ENCODE measurements at places on chromosomes 5 and 9. TPM values are rescaled to one million over a fixed set of nuclear protein-coding genes. Genes with fewer than 3 reads are reported as not detected.

GRCh38 chr5:38403406-38403805 lies 145.0 kb downstream of the EGFLAM start:
- H3K27ac ChIP-seq, result no peak overlapping the region
- no peaks in the 10 kb centered on the region for H3K27me3 ChIP-seq
- H3K4me3 ChIP-seq, result no peak overlapping the region
- DNase-seq, result no peak
- no peaks in the 10 kb centered on the region for H3K4me1 ChIP-seq

The GPRIN1 gene
- 0.22 TPM for total RNA-seq

The CLIC3 gene
- total RNA-seq, result 6.5 TPM

DNA sequence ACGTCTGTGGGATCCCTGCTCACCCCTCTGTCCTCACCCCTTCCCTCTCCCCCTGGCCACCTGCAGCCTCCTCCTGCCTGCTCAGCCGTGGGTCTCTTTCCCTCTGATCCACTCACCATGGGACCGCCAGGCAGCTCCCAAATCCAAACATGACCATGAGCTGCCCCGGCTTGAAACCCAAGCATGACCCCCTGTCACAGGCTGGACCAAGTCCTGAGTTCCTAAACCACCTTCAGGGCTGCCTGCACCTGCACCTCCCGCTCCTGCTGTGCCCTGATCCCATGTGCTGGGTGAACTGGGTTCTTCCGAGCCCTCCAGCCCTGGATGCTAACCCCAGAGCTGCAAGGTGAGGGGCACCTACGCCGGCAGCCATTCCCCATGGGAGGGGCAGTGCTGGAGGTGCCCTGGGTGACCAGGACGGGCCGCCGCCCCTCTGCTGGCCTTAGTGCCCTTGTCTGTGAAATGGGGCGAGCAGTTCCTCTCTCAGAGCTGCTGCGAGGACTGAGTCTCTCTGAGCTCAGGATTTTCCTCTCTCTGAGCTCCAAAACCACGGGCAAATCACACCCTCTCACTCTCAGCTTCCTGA lies 149.6 kb downstream of the GAPVD1 start:
- H3K4me3 ChIP-seq, result no peak overlapping the region
- DNase-seq, result no peak
- no peak overlapping the region for H3K27ac ChIP-seq
- H3K27me3 ChIP-seq, result no peaks in the 10 kb centered on the region

GRCh38 chr9:106798016-106798799 lies 64.8 kb upstream of the ZNF462 start:
- peaks cover 13% of the 10 kb centered on the region for H3K4me1 ChIP-seq
- H3K36me3 ChIP-seq, result no peaks in the 10 kb centered on the region
- H3K27me3 ChIP-seq, result no peaks in the 10 kb centered on the region

The TRIM41 gene
- 10.0 TPM for total RNA-seq

DNA sequence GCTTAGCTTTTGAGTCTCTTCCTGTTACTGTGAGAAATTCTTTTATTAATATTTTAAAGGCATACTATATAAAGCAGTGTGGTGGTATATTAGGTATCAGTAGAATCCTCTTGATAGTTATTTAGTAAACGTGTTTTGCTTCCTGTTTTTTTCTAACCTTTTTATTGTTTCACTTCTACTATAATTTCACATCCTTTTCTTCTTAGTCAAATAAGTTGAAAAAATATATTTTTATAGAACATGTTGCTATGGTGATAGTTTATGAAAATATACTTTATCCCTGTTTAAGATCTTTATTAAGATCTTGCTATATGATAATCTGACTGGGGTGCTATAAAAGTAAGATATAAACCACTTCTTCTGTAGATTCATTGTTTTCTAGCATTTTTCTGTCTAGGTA lies 2.1 kb downstream of the POLK start:
- H3K4me3 ChIP-seq, result no peak overlapping the region
- no peaks in the 10 kb centered on the region for H3K27me3 ChIP-seq
- no peak for DNase-seq
- no peaks in the 10 kb centered on the region for H3K36me3 ChIP-seq
- H3K4me1 ChIP-seq, result no peaks in the 10 kb centered on the region

The PFN3 gene
- total RNA-seq, result not detected

GRCh38 chr5:31161781-31162181 lies 31.7 kb upstream of the CDH6 start:
- no peaks in the 10 kb centered on the region for H3K4me1 ChIP-seq
- H3K36me3 ChIP-seq, result no peaks in the 10 kb centered on the region
- no peak overlapping the region for H3K27ac ChIP-seq
- no peak for DNase-seq
- H3K4me3 ChIP-seq, result no peak overlapping the region
- no peaks in the 10 kb centered on the region for H3K27me3 ChIP-seq

- H3K27ac ChIP-seq, result peak overlapping the region; percentile 91
- H3K4me3 ChIP-seq, result peak overlapping the region; percentile 86
- no peak for DNase-seq
- H3K36me3 ChIP-seq, result peaks cover 5% of the 10 kb centered on the region
- H3K27me3 ChIP-seq, result no peaks in the 10 kb centered on the region
- no peaks in the 10 kb centered on the region for H3K4me1 ChIP-seq
Measured at GRCh38 chr9:128371630-128372117, 500 bp downstream of the URM1 start.

The RNF183 gene
- total RNA-seq, result not detected

DNA sequence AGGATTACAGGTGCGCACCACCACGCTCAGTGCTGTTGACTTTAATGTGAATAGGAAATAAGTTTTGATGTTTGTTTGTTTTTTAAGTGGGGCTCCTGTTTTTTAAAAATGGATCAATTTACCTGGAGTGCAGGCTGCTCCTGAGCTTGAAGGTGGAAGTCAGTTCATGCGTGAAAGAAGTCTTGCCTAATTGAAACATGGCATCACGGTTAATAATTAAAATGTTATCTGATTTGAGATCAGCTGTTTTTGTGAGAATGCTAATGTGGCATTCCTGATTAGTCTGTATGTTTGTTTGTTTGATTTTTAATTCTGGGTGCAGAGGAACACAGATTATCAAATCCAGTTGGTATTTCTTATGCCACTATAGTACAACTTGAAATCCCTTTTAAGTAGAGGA lies 6.5 kb downstream of the SFXN1 start:
- no peaks in the 10 kb centered on the region for H3K4me1 ChIP-seq
- H3K36me3 ChIP-seq, result no peaks in the 10 kb centered on the region
- no peak overlapping the region for H3K4me3 ChIP-seq
- DNase-seq, result no peak
- H3K27ac ChIP-seq, result no peak overlapping the region

GRCh38 chr9:110186254-110186653 lies 21.7 kb downstream of the C9orf152 start:
- peaks cover 9% of the 10 kb centered on the region for H3K4me1 ChIP-seq
- H3K27ac ChIP-seq, result no peak overlapping the region
- no peaks in the 10 kb centered on the region for H3K36me3 ChIP-seq
- no peak overlapping the region for H3K4me3 ChIP-seq
- no peaks in the 10 kb centered on the region for H3K27me3 ChIP-seq

Measured in right atrium auricular region (tissue), 2 donors.